ENCODE measurements at places on chromosomes 12 and 14.
A peak's percentile ranks its signal among the peaks of the same experiment; 100 is the strongest.

DNA sequence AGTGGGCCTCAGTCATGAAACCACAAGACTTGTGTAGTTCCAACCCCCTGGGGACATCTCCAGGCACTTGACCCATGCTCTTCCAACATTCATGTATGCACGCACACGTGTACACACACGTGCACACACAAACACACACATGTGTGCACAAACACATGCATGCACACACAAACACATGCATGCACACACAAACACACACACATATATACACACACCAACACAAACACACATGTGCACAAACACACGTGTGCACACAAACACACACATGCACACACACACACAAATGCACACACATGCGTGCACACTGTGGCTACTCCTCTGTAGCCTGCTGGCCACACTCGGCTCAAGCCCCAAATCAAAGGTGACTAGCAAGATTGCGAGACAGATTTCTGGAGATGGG is 22.8 kb downstream of the BDKRB2 start:
- no peak for DNase-seq

GRCh38 chr12:6321905-6322304 is 11.4 kb downstream of the PLEKHG6 start:
- no peak for DNase-seq

- DNase-seq, result no peak
Measured at GRCh38 chr12:102659200-102659911, 179.0 kb upstream of the IGF1 start.

DNA sequence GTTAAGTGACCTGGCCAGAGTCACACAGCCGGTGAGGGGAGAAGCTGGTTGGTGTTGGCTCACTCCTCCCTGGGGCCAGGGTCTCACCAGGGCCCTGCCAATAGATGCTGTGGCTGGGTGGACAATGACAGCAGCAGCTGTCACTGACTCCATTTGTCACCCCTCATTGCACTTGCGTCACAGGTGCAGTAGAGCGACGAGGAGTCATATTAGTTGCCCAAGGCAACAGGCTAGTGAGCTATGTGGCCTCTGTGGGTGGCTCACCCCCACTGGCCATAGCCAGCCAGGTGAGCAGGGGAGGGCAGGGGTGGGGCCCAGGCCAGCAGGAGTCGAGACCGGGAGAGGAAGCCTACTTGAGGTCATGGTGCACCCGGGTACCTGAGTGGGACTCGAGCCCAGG is 9.7 kb downstream of the SLC25A47 start:
- DNase-seq, result no peak

GRCh38 chr12:27331927-27332324 is 710 bp upstream of the BMAL2 start:
- no peak for DNase-seq

DNA sequence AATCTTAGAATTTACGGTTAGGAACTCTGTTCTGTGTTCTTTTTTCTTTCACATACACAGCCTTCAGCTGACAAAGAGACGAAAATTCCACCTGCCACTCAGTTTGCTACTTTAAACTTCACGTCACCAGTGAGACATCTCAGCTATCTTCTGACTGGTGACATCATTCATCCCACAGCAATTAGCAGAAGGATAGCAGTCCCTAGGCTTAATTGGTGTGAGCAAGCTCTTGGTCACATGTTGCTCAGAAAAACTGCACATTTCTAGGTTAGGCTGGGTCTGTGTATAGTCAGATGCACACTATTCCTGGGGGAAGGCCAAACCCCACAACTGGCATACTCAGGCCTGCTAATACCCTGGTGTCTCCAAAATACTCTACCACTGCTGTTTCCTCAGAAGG is 23.9 kb downstream of the SLC7A7 start:
- no peak for DNase-seq

- no peak for DNase-seq
Measured at GRCh38 chr12:51910691-51911090, 3.4 kb downstream of the ACVRL1 start.

- DNase-seq, result no peak
Measured at GRCh38 chr14:31690056-31690455, 128.9 kb downstream of the NUBPL start.

DNA sequence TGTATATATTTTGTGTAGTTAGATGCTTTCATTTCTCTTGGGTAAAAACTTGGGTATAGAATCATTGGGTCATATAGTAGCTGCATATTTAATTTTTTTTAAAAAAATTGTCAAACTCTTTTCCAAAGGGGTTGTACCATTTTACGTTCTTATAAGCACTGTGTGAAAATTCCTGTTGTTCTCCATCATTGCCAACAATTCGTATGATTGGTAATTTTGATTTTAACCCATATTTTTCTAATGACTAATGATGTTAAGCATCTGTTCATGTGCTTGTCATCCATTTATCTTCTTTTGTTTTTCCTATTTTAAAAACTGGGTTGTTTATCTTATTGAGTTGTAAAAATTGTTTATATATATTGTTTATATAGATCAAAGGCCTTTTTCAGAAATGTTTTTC is 77.4 kb downstream of the OTOGL start:
- no peak for DNase-seq

GRCh38 chr14:89317051-89317691 is 99.9 kb downstream of the FOXN3 start:
- DNase-seq, result no peak

DNA sequence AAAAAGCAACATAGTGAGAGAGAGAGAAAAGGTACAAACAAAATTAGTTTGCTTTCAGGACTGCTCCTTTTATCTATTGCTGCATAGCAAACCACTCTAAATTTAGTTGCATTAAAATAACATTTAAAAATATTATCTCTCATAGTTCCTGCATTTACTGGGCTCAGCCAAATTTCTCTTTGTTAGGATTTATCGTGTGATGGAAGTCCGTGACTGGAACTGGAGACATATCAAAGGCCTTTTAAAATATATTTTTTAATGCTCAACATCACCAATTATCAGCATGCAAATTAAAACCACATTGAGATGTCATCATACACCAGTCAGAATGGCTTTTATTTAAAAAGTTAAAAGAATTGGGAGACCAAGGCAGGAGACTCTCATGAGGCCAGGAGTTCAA is 107.6 kb upstream of the SYT1 start:
- DNase-seq, result no peak

GRCh38 chr14:69617796-69618195 is 6.4 kb downstream of the SUSD6 start:
- no peak for DNase-seq

- no peak for DNase-seq
Measured at GRCh38 chr14:95564060-95564459, 29.2 kb downstream of the GLRX5 start.

DNA sequence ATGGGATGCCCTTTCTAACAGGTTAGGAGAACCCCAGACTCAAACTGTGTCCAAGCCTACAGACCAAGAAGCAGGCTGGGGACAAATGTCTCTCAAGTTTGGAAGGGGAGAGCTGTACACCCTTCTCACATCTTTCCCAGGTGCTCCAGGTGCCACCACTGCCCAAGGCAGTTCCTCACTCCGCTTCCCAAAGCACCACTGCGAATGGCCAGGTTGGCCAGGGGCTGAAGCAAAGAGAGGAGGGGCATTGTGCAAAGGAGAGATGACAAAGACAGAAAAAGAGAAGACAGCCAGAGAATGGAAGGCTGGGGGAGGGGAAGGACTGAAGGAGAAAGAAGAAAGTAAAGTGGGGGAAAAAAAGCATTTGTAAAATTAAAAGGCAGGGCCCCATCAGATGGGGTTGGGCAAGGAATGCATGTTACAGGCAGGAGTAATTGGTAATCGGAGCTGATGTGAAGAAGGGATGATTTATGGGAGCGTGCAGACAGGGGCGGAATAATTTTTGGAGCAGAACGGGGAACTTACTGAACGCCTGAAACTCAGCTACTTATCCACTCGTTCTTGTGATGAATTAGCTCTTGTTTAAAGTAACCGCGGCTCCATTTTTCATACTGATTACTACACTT is 165.8 kb downstream of the ESRRB start:
- DNase-seq, result no peak

GRCh38 chr14:74213907-74214803 is 25.1 kb upstream of the VSX2 start:
- DNase-seq, result no peak

- DNase-seq, result no peak
Measured at GRCh38 chr12:114735011-114735410, 51.0 kb upstream of the TBX3 start.

DNA sequence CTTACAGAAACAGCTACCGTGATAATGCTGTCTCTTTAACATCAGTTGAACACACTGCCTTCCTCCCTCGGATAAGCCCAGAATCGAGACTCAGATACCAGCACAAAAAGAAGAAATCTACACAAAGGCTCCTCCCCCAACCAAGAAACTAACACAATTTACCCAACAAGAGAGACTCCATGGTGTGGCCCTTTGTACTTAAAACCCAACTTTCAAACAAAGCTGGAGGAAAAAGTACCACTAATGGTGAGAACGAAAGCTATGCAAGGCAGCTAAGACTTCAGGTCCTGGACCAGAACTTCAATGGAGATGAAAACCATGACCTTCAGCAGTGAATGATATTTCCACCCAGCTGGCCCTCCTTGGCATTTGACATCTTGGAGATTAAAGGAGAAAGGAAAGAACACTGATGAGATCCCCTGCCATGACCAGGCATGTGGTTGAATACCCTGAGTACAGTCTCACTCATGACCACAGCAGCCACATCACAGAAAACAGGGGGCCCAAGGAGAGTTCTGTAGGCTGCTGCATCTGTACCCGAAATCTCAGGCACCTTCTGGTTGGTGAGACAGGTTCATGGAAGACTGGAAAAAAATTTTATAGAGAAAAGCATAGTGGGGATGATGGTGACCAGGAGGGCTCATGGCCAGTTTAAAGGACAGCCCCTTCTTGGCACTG is 36.7 kb downstream of the RBM19 start:
- peak; percentile 4 for DNase-seq

GRCh38 chr12:20409607-20410377 is 41.5 kb downstream of the PDE3A start:
- DNase-seq, result no peak

DNA sequence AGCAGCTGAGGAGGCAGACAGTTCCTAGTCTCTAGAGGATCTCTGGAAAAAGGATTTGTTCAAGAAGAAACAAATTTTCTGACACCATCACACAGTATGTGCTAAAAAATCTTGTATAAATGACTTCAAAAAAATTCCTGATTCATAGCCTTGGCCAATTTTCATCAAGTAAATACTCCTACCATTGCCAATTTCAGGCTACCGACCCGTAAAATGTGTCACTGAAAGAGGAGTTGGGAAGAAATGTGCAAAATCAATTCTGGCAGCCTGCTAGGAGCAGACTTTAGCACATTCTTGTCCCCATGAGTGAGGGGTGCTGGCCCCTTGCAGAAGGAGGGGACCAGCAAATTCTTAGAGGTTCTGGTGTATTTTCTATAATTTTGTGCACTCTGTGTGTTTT is 109.4 kb downstream of the TMEM30B start:
- no peak for DNase-seq

DNA sequence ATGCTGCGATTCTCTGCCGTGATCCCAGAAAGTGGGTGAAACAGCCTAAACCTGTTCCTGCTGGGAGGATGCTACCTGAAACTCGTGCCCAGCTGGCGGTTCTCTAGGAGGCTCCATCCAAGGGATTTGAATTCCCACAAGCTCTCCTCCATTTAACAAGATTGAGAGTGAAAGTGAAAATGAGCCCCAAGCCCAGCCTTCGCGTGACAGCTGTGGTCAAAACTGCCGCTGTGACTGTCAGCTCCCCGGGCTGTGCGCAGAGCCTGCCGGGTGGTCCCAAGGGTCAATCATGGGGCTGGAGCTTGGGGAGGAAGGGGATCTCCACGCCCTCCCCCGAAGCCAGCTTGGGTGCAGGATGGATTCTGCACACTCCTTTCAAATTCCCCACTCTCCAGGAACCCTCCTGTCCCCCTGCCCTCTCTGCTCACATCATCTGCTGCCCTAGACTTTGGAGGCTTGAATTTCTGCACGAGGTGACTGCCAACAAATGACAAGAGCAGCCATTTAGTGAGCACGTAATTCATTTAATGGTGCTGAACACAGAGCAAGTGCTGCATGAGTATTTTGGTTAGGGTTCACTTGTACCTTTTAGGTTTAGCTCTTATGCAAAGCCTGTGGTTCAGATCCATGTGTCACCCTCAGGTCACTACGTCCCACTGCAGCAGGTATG is 5.3 kb downstream of the ASB2 start:
- peak; percentile 73 for DNase-seq

DNA sequence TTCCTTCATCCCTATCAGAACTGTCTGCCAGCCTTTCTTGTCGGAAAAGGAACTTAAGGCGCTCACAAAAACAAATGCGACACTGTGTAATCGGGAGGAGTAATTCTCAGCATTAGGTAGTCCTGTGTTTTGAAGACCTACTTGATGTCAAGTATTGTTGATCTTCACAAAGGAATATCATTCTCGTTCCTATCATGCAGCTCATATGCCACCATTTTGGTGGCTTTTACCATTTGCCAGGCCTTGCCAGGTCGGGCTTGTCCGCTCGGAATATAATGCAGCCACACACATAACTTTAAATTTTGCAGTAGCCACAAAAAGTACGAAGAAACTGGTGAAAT is 903 bp upstream of the PPP4R3A start:
- DNase-seq, result no peak

GRCh38 chr14:99274346-99275221 is 2.6 kb upstream of the BCL11B start:
- DNase-seq, result peak; percentile 62

DNA sequence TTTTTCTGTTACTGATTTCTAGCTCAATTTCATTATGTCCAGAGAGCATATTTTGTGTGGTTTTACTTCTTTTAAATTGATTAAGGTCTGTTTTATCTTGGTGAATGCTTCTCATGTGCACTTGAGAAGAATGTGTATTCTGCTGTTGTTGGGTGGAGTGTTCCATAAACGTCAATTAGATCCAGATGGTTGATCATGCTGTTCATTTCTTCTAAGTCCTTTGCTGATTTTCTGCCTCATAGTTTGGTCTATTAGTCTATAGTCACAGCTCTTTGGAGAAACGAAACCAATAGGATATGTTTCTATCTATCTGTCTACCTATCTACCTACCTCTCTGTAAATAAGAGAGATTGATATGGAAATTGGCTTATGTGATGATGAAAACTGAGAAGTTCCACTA is 17.1 kb upstream of the ADGRD1 start:
- DNase-seq, result no peak

- DNase-seq, result no peak
Measured at GRCh38 chr14:89702073-89702875, 252.3 kb downstream of the EFCAB11 start.

DNA sequence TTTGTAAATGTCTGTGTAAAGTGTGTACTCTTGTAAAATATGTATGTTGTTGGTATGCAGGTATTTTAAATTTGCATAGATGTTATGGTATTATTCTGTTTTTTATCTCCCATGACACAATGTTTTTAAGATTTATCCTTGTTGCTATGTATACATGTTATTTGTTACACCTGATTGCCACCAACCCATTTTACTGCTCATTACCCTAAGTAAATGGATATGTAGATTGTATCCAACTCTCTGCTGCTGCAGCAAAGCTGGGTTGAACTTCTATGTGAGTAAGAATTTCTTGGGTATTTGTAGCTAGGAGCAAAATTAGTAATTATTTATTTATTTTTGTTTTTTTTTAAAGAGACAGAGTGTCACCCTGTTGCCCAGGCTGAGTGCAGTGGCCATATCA is 6.2 kb downstream of the APAF1 start:
- DNase-seq, result no peak
